ENCODE measurements at places on chromosomes 6 and 20.

- DNase-seq: no peak
Observed at GRCh38 chr20:47484303-47484702, 17.4 kb upstream of the NCOA3 start.

- DNase-seq: no peak
Observed at GRCh38 chr6:48183178-48183577, 72.2 kb upstream of the PTCHD4 start.

GRCh38 chr20:37695684-37696342 is 2.0 kb downstream of the CTNNBL1 start:
- no peak for DNase-seq

DNA sequence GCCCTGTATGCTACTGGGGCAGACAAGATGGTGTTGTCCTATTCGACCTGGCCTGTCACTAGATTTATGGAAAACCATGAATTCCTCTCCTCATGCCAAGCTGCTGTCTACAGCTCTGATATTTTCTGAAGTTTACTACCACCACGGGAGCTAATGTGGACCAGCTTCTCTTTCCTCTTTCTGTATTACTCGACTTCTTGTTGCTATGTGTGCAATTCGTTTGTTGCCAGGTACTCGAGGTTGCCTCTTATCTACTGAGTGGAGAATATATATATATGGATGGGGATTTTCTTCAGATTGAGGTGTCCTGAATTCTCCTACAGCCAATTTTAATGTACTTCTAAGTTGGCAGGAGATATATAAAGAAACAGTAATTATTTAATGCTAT is 34.7 kb downstream of the MAN1A1 start:
- no peak for DNase-seq

GRCh38 chr20:48238781-48239180 is 453.5 kb upstream of the SULF2 start:
- no peak for DNase-seq

DNA sequence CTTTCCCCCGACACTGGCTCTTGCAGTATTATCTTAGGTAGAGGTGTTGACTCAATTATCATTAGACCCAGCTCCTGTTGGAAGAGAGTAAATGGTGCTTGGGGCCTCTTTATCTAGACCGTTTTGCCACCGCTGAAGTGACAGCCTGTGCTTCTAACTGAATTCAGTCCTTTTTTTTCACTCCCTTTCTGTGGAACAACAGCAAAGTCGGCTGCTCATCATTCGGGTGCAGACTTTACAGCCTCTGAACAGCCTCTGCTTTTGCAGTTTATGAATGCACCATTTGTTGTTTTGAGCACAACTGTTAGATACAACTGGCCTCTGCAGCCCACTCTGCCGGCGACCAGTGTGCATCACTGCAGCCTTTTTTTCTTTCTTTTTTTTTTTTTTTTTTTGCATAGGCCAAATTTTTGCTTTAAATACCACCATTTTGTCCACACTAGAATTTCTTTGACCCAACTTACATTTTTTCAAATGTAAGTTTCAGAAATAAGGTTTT is 35.8 kb downstream of the RREB1 start:
- no peak for DNase-seq

DNA sequence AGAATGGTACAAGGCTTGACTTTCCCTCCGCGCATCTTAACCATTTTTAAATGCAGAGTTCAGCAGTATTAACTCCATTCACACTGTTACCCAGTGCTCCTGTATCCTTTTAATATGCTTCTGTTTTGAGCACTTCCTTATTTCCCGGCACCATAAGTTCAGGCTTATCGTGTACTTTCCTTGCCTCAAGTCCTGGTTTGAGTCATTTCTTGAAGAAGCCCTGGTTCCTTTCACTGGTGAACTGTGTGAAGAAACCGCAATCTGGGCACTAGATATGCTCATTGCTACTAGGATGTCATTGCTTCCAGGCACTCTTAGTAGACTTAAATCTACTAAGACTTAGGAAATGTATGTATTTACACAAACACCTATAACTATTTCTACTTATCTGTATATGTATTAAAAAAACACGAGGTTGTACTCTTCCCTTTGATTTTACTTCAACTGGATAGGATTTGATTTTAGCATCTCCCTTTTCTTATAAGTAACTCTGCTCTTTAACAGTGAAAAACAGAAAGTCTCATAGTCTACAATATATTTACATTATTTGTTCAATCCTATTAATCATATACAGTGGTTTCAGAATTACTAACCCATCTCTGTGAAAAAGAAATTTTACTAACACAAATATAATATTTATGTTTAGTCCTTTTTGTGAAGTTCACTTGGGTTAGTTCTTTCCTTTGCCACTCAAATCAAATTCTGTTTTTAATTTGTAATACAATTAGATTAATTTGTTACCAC is 135.5 kb downstream of the CDKAL1 start:
- DNase-seq: no peak
